AG09319 (cell line): ENCODE measurements at places on chromosomes 13 and 19.

GRCh38 chr13:50993934-50994333 is 84.3 kb downstream of the RNASEH2B start:
- DNase-seq, result no peak

DNA sequence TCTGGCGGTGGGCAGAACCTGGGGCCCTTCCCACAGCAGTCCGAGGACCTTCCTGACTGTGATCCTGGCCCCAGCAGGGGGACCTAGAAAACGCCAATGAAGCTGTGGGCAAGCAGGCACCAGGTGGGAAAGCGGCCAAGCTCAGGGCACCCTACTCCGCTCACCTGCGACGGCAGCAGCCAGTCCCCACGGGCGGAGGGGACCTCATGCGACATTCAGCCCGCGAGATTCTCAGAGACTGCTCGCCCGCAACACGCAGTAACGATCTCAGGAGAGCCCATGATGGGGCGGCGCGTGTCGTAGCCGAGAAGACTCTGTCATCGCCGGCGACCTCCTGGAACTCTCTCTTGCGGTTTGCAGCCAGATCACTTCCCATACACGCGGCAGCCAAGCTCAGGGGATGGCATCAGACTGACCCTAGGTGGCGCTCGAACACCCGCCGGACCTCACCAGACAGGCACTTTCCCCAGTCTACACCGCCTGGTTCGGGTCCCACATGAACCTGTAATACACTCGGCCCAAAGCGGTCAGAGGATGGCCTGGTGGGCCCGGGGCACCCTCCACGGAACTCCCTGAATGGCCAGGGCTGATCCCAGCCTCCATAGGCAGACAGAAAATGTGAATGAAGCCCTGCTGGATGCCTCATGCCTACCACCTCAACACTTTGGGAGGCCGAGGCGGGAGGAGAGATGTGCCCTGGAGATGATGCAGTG is 26.5 kb downstream of the MAN2B1 start:
- DNase-seq, result peak; percentile 28

- DNase-seq, result no peak
Measured at GRCh38 chr13:111476197-111476596, 155.8 kb downstream of the TEX29 start.

DNA sequence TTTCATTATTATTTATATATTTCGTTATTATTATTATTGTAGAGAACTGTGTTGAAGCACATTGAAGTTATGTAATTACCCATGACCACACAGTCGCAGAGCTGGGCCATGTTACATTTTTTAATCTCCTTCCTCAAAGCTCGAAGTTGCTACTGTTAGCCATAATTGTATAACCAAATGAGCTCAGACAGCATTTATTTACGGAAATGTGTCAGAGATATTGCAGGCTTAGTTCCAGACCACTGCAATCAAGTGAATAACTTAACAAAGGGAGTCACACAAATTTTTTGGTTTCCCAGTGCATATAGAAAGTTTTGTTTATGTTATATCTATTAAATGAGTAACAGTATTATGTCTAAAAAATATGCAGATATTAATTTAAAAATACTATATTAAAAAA is 147.1 kb upstream of the SLITRK1 start:
- DNase-seq, result no peak

DNA sequence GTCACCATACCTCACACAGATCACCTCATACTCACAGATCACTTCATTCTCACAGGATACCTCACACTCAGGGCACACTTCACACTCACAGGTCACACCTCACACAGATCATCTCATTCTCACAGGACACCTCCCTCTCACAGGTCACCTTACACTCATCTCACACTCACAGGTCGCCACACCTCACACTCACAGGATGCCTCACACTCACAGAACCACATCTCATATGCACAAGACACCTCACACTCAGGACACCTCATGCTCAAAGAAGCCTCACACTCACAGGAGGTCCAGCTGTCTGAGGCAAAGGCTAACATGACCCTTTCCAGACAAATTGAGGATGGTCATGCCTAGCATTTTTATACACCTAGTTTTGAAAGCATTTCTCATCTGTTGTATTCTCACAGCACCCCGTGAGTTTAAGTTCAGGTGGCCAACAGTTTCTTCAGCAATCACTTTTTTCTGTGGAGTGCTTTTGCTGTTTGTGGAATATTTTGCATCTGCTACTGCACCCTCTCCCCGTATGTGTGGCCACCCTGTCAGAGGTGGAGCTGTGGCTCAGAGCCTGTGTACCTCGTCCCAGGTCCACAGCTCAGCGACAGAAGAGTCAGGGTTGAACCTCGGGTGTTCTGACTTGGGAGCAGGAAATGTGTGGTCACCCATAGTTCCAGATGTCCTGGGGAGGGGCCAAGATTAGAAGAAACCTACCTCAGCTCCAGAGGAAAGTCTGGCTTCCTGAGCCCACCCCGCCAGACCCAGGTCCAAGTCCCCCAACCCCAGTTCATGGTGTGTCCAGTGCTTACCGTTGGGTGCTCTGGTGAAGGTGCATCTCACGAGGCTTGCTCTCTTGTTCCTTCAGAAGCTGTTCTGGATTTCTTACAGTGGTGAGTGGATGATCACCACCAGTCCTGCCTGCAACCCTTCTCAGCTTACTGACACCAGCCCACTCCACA is 7.6 kb downstream of the F7 start:
- no peak for DNase-seq

GRCh38 chr19:29338480-29338879 is 125.5 kb upstream of the UQCRFS1 start:
- DNase-seq, result no peak

- no peak for DNase-seq
Measured at GRCh38 chr19:41297628-41298347, 12.2 kb upstream of the CCDC97 start.

DNA sequence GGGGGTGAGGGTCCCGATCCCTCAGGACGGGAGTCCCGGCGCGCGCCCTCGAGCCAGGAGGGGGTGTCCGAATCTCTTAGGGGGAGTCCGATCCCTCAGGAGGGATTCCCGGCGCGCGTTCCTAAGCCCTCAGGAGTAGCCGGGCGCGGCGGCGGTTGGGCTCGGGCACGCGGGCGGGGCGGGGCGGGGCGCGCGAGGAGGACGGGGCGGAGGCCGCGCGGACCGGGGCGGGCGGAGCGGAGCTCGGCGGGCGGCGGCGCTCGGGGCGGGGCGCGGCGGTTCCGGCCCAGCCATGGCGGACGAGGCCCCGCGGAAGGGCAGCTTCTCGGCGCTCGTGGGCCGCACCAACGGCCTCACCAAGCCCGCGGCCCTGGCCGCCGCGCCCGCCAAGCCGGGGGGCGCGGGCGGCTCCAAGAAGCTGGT is at the start of gene CUL4A:
TSS of gene CUL4A (plus strand) at position 278 of the 423 bp plus-strand sequence. CDS start at position 293, 15 bp downstream.
- no peak for DNase-seq

- DNase-seq, result no peak
Measured at GRCh38 chr19:49856574-49857021, 5.6 kb downstream of the PTOV1 start.

DNA sequence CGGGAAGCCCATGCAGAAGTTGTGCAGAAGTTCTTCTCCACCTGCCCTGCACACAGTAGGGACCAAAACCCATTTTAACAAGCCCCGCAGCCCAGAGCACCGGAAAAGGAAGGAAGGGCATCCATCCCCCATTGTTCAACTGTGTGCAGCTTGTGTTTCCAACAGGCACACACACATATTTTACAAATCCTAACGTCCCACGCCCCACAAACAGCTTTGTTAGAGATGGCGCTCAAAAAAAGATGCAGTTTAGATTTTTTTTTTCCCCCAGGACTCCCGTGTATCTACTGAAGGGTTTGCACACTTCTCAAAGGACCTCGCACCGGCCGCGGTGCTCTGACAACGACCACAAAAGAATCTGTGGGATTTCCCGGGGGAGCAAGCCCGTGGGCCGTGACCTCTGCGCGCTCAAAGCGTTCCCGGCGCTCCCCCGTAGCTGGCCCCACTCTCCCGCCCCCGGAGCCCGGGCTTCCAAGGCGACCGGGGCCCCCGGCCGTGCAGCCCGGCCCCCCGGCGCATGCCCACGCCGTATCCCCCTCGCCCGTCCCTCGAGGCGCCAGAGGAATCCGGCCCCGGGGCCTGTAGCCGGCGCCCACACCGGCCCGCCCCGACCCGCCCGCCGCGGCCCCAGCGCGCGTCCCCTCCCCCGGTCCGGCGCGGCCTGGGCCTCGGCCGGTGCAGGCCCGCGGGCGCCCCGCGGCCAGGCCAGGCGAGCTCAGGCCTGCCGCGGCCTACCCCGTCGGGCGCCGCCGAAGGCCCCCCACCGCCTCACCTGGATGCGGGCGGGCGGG is 523 bp downstream of the ELAVL1 start:
- DNase-seq, result no peak

- DNase-seq, result no peak
Measured at GRCh38 chr13:21243045-21243897, 66.8 kb downstream of the MRPL57 start.

GRCh38 chr19:24142771-24143170 is 55.8 kb downstream of the ZNF254 start:
- DNase-seq, result no peak

DNA sequence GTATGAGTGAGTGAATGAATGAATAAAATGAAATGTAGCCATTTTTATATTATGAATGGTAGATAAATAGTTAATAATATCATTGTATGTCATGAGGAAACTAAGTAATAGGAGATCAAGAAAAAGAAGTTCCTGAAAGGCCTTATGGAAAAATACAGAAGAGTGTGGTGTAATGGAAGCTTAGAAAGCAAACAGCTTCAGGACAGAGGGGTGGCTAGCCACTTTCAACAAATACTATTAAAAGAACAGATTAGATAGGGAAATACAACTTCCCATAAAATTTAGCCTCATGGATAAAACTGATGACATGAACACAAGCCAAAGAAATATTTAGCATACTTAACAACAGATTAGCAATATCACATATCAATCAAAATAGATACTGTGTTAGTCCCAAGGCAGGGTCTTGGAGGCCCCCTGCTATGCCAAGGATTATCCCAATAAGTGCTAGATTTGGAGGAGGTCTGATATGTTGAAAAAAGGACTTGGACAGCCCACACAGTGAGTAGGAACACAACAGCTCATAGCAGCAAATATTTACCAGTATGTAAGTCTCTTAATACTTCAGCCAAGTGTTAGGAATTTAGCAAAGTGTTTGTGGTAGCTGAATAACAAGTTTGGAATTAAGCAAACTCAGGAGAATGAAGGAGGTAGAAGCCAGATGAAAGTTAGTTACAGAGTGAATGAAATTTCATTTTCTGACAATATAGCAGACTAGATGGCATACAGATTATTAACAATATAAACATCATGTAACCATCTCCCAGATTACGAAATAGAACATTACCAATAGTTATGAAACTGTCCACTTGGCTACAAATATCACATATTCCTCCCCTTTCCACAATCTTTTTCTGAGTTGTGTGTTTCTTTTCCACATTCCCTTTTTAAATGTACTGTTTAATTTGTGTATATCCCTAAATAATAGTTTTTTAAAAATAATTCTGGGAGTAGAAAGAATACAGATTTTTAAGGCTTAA is 1632.0 kb downstream of the PCDH9 start:
- DNase-seq, result no peak

DNA sequence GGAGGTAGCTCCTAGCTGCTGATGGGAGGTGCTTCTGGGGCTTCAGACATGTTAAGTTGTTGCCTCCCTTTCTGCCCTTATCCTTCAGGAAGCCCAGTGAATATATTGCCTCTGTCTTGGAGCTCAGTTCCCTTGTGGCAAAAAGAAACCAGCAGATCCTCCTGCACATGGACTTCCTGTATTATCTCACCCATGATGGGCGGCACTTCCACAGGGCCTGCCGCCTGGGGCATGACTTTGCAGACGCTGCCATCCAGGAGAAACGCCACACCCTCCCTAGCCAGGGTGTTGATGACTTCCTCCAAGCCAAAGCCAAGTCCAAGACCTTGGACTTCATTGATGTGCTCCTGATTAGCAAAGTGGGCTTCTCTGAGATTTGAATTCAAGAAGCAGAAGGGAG is 6.0 kb upstream of the CYP4F12 start:
- DNase-seq, result no peak
